AG09309 (cell line): ENCODE measurements at places on chromosomes 5 and 9.

GRCh38 chr9:3001311-3001710, 157.4 kb upstream of the PUM3 start:
- DNase-seq, result no peak

GRCh38 chr5:123940416-123940815, 428.4 kb downstream of the CSNK1G3 start:
- DNase-seq, result no peak

DNA sequence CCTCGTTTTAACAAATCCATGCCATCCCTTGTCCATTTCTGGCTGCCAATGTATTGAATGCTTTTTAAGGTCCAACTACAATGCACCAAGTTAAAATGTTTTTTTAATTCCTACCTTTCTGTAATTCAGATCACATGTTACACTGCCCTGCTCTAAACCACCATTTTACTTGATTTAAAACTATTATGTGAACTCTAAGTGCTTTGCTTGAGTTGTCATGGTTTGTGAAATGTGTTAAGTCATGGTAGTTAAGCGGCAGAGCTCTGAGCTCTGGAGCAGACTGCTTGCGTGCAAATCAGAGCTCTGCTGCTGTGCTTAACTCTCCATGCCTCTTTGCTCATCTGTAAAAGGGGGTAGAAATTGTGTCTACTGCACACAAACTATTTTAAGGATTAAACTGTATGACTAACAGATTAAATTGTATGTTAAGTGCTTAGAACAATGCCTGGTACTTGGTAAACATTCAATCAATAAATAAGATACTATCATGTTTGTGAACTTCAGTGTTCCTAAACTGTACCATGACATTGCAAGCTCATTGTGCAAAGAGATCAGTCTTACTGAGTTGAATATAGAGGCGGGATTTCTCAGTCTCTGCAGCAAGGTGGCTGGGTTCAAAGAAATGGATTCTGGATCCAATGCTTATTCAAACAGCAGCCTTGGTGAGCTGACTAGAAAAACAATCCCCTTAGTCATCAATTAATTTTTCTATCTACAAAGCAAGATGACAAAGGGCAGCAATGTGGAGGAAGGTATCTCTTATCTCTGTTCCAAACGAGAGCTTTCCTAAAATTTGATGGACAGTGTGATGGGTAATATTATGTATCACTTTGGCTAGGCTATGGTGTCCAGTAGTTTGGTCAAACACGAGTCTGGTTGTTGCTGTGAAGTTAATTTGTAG, 16.1 kb upstream of the CMBL start:
- no peak for DNase-seq

DNA sequence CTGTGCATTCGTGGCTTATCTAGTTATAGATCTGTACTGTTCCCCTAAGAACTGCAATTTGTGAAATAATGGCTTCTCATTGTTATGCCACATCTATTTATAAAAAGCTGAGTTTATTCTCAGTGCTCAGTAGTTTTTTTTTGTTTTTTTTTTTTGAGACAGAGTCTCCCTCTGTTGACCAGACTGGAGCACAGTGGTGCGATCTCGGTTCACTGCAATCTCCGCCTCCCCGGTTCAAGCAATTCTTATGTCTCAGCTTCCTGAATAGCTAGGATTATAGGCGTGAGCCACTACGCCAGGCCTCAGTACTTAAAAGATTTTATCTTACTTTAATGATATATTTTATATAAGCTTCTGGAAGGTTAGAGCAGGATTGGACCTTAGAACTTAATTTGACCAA, 19.0 kb downstream of the SEC61B start:
- DNase-seq, result no peak
